Stimulated activated CD4-positive, alpha-beta T cell treated with anti-CD3 and anti-CD28 coated beads, Interleukin-1b, Interleukin-23, amount 100 ng/mL, for 48 hours (primary cell): ENCODE measurements at places on chromosomes 7 and 10.
A peak's percentile ranks its signal among the peaks of the same experiment; 100 is the strongest.

- no peak for DNase-seq
Observed at GRCh38 chr7:52726493-52726892, 308.9 kb upstream of the POM121L12 start.

DNA sequence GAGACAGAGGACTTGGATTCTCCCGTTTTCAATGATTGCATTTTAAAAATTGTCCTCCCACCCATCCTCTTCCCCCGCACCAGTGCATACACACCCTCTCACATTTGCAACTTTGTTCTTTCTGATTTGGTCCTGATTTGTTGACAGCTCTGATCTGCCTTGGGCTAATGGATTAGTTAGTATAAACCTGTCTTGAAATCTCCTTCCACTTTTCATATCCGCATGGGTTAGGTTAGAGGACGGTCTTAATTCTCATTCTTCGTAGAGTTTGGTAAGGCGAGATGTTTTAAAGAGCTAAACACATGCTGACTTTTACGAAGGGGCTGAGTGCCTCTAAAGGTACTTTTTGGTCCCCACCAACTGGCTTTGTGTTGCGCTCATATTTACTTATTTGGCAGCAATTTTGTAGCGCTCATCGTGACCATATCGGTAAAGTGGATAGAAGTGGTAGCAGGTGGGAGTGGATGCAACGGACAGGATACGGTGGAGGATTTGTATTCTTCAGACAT is 1.1 kb downstream of the AHR start:
- DNase-seq: peak; percentile 6

GRCh38 chr10:44356139-44357022 is 28.5 kb downstream of the CXCL12 start:
- DNase-seq: no peak

DNA sequence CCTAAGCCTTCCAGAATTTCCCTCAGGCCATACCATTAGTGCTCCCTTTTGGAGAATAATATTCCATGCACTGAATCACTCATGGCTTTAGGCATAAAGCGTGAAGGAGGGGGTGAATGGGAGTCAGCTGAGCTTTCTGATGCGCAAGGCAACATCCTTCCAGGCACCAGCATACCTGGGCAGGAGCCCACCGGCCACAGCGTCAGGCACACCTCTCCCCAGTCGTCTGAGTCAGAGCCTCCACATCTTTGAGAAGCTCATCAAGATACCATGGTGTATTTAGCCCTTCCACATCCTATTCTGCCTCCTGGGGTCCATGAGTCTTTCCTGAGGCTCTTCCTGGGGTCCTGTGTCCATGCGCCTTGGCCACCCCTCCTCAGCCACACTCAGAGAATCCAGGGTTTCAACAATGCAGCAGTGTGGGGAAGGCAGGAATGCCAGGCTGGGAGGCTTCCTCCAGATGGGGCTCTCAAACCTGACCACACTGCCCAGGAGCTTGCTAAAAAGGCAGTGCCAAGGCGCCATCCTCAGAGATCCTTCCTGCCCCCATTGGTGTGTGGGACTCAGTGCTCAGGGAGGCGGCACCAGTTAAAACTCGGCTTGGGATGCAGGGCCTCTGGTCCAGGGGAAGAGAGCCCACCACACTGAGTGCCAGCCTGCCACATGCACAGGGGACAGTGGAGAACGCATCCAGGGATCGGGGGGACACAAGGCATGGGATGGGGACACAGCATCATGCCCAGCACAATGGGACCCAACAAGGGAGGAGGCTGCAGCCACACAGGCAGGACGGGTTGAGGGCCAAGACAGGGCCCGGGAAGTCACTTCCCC is 31.6 kb downstream of the RASGEF1A start:
- no peak for DNase-seq

GRCh38 chr10:110042891-110043290 is 35.1 kb downstream of the ADD3 start:
- no peak for DNase-seq

GRCh38 chr7:42902331-42902730 is 9.5 kb downstream of the C7orf25 start:
- DNase-seq: no peak

GRCh38 chr7:11911900-11912299 is 79.9 kb upstream of the THSD7A start:
- DNase-seq: no peak

DNA sequence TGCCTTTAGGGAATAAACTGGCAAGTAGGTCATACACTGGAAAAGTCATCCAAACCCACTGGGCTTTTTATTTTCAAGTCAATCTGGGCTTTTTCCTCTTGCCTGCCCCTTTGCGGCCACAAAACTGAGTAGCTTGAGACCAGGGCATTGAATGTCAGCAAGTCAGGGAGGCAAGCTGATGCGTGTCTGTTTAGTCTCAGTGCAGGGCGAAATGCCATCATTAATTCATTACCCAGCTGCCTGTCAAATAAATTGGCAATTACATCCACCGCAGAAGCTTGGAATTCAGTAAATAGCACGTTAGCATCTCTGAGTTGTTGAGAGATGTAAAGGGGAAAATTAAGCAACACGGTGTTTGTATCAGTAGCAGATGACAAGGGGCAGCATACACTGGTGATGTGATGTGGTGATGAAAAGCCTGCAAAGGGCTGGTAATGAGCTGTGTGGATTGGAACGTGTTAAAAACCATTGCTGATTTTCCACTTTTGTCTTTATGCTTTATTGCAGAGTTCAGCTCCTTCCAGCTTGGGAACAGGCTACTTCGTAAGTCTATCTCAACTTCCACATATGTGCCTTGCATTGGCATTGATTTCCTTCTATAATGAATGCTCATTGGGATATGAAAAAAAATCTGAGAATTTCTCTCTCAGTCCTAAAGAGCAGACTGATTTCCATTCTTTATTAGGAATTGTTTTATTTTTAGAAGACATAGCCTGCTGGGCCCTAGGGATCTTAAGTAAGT is 535.9 kb downstream of the AUTS2 start:
- no peak for DNase-seq

DNA sequence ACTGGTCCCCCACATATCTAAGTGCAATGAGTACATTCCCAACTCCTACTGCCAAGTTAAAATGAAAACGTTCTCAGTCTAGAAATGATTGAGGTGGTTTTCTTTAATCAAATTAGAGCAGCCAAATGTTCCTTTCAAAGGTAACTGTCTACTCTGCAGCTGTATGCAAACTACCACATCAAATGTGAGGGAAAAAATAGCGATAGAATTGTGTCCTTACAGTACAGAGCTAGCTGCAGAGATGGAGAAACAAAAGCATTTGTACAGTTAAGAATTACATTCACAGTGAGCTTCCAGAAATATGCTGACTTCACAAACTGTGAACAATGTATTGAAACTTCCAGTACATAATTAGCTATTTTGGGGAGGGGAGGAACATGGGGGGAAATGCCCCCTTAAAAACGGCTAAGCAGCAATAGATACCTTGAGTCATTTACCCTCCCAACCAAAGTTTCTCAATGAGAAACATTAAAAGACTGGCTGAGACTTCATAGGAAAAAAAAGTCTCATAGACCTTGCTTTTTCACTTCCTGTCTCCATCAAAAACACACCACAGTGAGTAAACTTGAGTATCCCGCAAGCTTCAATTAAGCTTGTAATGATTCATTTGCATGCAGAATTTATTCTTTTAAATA is 22.9 kb downstream of the CDK6 start:
- DNase-seq: no peak

DNA sequence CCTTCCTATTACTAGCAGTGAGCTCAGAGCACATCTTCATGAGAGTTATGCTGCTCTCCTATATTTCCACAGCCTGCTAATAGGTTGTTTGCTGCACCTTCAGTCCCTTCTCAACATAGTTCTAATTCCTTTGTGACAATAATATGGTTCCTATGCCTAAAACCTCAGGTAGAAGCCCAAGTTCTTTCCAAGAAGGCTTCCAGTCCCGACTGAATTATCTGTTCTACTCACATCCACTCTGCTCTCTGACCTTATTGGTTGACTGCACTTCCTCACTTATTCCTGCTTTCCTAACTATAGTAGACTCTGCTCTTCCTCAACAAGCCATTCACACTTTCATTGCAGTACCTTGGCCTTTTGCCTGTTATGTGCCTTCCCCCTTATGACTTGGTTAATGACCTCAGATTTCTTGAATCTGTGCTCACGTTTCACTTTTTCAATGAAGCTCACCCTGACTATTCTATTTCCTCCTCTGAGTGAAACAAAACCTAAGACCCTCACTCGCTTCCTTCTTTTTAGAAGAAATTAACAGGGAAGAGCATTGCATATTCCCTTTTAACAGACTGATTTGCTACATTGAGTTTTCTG is 132.7 kb downstream of the MDFIC start:
- no peak for DNase-seq

DNA sequence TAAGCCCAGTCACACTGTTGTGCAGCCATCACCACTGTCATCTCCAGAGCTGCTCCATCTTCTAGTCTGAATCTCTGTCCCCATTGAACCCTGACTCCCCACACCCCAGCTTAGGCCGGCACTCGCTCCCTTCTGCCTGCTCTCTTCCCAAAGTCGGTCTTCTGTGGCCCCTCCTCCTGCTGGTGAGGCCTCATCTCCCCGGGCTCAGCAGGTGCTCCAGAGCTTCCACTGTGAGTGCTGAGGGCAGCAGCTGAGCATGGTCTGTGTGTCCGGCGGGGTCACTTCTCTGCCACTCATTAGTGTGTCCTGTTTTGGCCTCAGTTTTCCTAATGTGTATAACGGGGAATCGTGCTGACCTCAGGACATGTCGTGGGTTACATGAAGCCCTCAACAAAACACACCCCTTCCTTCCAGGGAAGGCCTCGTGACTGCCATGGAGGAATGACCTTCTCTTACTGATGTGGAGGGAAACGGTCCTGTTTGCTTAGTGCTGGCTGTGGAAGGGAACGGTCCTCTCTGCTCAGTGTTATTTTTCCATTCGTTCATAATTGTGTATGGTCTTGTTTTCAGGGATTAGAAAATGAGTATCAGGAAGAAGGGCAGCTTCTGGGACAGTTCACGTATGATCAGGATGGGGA is 4.3 kb upstream of the GET4 start:
- no peak for DNase-seq

- DNase-seq: no peak
Observed at GRCh38 chr7:132897093-132897687, 184.7 kb downstream of the CHCHD3 start.

- no peak for DNase-seq
Observed at GRCh38 chr10:121468726-121469125, 129.5 kb downstream of the FGFR2 start.

DNA sequence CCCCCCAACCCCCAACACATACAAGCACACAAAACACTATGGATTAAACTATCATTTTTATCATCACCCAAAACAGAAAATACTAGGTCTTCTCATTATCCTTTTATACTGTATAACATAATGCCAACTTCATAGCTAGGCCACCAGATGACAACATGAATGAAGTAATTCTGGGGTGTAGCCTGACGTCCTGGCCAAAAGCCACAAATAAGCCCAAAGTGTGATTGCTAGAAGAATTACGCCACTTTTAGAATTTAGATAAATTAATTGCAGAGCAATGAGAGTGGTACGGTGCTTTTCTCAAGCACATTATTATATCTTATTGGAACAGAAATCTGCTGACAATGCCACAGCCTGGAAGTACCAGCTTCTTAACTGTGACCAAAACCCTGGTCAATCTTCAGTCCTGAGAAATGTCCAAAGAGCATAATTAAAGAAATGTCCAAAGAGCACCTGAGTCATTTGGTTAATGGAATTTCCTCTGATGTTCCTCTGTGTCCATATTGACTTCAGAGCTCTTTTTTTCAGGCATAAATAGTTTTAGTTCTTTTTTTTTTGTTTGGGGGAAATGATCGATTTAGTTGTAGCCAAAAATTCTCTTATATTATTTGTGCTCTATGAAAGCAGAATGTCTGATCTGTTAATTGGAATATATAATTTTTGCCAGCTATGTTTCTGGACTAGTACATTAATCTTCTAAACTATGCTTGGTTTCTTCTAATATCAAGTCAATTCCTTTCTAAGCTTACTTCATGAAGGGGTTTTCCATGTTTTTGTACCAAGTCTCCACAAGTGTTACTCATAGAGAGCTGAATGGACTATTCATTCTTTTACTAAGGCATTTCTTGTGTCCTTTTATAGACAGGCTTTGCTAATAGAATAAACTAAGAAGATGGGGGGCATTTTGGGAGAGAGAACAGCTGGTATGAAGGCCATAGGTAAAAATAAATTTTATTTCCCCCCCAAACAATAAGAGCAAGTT is 233.4 kb upstream of the SLC26A5 start:
- no peak for DNase-seq

GRCh38 chr7:114412548-114412947 is 2.1 kb upstream of the FOXP2 start:
- DNase-seq: no peak

DNA sequence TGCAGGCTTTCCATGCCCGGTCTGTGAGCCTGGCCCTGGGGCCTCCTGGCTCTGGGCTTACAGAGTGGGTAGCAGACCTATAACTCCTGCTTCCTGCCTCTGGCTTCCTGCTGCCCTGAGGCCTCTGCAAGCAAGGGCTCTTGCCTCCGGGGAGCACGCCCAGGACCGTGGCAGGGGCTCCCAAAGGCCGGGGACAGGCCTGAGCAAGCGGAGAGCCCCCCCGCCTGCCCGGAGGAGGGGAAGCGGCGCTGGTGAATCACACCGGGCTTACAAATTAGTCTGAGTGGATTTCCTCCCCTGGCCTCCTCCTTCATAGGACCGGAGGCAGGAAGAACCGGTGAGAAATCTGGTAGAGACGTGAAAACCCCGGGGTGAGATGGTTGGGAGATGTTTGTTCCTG is 1.5 kb upstream of the MYL10 start:
- no peak for DNase-seq
